Stimulated activated CD4-positive, alpha-beta T cell treated with anti-CD3 and anti-CD28 coated beads, TNF-alpha, amount 100 ng/mL, for 4 hours (primary cell): ENCODE measurements at places on chromosomes 5 and 9.

DNA sequence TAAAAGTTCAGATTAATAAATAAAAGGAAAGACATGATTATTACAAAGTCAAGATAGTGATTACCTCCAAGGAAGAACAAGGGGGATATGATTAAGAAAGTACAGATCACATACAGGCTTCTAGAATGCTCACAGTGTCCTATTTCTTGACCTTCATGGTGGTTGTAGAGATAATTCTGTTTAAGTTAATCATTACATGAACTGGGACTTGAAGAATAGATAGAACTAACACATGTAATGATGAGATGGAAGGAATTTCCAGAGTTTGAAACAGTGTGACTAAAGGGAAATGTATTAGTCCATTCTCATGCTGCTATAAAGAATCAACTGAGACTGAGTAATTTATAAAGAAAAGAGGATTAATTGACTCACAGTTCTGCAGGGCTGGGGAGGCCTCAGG is 72.7 kb downstream of the LURAP1L start:
- DNase-seq: no peak

- DNase-seq: no peak
Measured at GRCh38 chr9:16315720-16316119, 554.8 kb downstream of the BNC2 start.

- DNase-seq: no peak
Measured at GRCh38 chr5:6448622-6449464, at the start of gene UBE2QL1. UBE2QL1 (plus strand) TSS chr5:6448859; CDS start chr5:6448894, 35 bp downstream.

DNA sequence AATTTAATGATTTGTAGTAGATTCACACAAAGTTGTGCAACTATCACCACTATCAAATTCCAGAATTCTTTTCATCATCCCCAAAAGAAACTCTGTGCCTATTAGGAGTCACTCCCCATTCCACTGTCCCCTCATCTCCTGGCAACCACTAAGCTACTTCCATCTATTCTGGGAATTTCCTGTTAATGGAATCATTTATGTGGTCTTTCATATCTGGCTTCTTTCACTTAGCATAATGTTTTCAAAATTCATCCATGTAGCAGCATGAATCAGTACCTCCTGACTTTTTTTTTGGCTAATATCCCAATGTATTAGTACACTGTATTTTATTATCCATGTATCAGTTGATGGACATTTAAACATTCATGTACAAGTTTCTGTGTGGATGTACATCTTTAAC is 157.6 kb downstream of the TTC39B start:
- DNase-seq: no peak

DNA sequence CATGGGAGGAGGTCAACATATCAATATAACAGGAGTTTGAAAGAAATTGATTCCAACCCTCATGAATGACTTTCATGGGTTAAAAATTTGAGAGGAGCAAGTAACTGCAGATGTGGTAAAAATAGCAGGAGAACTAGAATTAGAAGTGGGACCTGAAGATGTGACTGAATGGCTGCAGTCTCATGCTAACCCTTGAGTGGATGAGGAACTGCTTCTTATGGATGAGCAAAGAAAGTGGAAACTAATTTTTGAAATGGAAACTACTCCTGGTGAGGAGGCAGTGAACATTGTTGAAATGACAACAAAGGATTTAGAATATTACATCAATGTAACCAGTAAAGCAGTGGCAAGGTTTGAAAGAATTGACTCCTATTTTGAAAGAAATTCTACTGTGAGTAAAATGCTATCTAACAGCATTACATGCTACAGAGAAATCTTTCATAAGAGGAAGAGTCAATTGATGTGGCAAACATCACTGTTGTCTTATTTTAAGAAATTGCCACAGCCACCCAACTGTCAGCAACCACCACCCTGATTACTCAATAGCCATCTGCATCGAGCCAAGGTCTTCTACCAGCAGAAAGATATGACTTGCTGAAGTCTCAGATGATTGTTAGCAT is 1683.2 kb downstream of the MAT2B start:
- DNase-seq: no peak

DNA sequence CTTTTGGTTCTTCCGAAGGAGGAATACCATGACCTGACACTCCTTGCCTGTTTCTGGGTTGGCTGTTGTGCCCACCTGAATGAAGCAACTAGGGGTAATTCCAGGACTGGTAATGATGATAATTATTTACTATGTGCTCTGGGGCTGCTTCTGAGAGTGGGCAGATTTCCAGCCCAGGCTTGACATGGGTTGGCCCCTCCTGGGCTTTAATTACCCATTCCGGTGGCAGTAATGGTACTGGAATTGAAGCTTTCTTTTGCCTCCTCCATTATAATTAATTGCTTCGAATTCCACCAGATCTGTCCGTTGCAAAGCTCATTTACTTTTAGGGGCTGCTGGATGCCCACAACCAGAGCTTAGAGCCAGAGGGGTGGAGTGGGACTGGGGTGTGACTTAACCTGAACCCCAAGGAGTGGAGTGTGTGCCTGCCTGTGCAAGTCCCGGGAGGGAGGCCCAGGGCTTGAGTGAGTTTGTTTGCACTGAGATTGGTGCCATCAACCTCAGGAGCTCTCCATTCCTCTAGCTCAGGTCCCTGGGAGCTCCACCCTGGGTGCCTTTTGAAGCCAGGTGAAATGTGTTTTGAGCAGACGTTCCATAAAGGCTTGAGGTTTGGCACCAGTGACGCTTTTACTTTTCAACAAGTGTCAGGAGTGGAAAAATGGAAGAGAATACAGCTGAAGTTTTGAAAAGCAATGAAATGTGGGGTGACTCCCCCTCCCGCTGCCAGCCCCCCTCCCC is 214.6 kb downstream of the PDZD2 start:
- DNase-seq: no peak

- peak; percentile 32 for DNase-seq
Measured at GRCh38 chr9:113155911-113156588, 5.2 kb downstream of the SLC31A2 start.

DNA sequence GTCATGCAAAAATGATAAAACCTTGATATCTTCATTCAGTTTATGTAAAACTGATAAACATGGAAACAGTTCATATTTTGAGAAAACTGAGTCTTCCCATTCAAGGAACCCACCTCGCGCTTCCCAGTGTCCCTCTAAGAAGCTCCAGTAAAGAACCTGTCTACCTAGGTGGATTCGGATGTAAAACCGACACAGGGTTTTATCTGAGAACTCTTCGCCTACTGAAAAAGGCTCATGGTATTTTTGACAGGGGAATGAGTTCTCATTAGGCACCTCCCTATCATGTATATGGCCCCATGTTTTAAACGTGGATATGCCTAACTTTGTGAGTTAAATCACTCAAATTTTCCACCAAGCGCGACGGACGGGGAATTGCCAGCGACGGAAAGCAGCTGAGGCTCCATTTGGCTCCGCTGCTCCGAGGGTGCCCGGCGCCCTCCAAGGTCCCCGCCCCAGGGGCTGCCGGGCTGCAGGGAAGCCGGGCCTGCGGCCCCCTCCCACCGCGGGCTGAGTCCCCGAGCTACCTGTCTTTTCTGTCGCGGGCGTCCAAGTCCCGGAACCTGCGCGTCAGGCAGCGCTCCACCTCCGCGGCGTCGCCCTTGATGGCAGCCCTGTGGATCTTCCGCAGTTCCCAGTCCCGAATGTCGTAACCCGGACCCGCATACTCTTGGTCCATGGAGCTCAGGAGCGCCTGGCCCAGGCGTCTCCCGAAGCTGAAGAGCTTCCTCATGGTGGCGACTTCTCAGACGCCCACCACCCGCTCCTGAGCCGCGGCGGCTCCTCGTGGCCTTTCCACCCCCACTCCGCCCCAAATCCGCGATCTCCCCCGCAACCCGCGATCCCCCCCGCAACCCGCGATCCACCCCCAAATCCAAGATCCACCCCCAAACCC is 594 bp downstream of the ANKRD18A start:
- peak; percentile 10 for DNase-seq

- DNase-seq: no peak
Measured at GRCh38 chr5:139132515-139132914, 65.7 kb downstream of the SIL1 start.

GRCh38 chr5:38709678-38710306 is 136.0 kb upstream of the OSMR start:
- DNase-seq: no peak

GRCh38 chr9:136244122-136244968 is 1.3 kb downstream of the QSOX2 start:
- peak; percentile 61 for DNase-seq

DNA sequence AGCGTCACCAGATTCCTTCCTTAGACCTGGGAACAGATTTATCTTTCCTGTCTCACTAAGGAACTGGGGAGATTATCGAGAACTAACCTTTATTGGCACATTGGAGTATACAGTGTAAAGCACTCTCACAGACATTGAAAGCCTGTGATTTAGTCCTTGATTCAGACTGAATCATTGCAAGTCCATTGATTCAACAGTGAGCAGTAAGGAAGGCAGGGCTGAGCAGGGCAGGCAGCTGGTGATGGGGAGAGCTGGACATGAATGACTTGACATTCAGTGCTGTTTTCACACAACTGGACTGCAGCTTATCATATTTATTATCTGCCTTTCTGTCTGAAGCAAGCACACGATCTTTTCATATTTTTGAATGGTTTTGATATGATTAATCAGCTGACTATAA is 16.2 kb downstream of the ISOC1 start:
- no peak for DNase-seq

DNA sequence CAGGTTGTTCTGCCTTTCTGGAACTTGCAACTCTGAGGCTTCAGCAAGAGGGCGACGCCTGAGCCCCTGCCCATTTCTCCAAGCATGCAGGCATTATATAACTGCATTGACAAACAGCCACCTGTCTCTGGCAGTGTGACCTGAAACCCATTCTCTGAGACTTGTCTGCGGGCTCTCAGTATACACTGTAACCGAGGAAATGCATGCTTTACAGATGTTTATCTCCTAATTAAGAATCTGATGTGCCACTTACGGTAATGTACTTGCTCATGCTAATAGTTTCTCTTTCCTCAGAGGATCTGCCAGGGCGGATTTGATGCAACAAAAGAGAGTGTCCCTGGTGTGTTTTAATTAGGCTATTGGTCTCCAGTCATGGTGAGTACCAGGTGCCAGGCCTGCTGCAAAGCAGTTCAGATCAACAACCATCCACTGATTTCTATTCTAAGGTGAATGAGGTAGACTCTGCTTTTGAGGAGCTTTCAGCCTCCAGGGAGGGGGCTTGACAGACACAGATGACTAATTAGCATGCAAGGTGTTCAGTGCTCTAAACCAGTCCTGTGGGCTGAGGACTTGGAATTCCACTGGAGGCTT is 593.7 kb upstream of the KLF4 start:
- DNase-seq: no peak

- DNase-seq: no peak
Measured at GRCh38 chr5:168796593-168797580, 217.7 kb upstream of the PANK3 start.
